Type B pancreatic cell (in vitro differentiated cells): ENCODE measurements at places on chromosomes 11 and 22. TPM values are rescaled to one million over a fixed set of nuclear protein-coding genes. Genes with fewer than 3 reads are reported as not detected.

The CHRNA10 gene
- total RNA-seq, result 1.5 and 2.9 TPM in 2 replicates

The GGTLC2 gene
- total RNA-seq, result not detected in 2 replicates

The BAIAP2L2 gene
- total RNA-seq, result 4.5 and 12.1 TPM in 2 replicates

The TNNI2 gene
- total RNA-seq, result 1.7 and 3.9 TPM in 2 replicates

The MS4A13 gene
- not detected in 2 replicates for total RNA-seq

The FGF3 gene
- total RNA-seq, result not detected in 2 replicates

The COMT gene
- total RNA-seq, result 87.2 and 87.4 TPM in 2 replicates

The C11orf86 gene
- 0.77 and 2.6 TPM in 2 replicates for total RNA-seq

The LRRC51 gene
- 7.9 and 14.7 TPM in 2 replicates for total RNA-seq

The HOATZ gene
- 0.75 TPM in 1 of 2 replicates, not detected in the other for total RNA-seq

The NAALAD2 gene
- total RNA-seq, result 5.8 and 16.9 TPM in 2 replicates

The PCSK7 gene
- 54.6 and 61.1 TPM in 2 replicates for total RNA-seq

The HBG1 gene
- total RNA-seq, result not detected in 2 replicates

The GAB4 gene
- total RNA-seq, result not detected in 2 replicates

The SCGB1D2 gene
- total RNA-seq, result not detected in 2 replicates

The VSIG10L2 gene
- total RNA-seq, result 0.31 TPM in 1 of 2 replicates, not detected in the other

The MMP12 gene
- total RNA-seq, result 0.27 TPM in 1 of 2 replicates, not detected in the other

The WBP2NL gene
- not detected in 2 replicates for total RNA-seq

The TRIM48 gene
- not detected in 2 replicates for total RNA-seq

The CALCA gene
- 0.86 and 1.2 TPM in 2 replicates for total RNA-seq

The TRIM5 gene
- 30.0 and 32.3 TPM in 2 replicates for total RNA-seq

The SLC25A18 gene
- total RNA-seq, result 0.43 and 1.4 TPM in 2 replicates
